ENCODE measurements at places on chromosomes 13 and 19.

DNA sequence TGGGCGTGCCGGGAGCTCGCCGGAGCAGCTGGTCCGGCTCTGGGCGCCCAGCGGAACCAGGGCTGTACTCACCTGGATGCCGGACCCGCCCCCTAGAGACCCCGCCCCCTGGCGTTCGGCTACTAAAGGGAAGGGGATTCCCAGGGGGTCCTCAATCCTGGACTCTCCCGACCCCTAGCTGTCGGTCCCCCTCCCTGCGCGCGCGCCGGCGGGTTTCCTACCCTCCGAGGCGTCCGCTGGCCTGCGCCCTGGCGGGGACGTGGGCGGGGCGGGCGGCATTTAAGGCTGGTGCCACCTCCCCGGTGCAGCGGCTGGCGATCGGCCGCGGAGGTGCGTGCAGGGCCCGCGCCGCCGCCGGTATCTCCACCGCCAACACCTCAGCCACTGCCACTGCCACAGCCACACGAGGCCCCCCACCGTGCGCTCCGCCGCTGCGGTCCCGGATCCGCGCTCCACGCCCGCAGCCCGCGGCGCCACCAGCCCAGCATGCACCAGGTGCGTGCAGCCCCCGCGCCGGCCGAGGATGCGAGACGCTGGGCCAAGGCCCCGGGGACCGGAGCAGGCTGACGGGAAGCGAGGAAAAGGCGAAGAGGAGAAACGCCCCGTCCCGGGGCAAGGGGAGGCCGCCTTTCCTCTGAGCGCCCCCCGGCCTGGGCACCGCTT lies at the start of gene ATP12A:
ATP12A (plus strand) TSS at position 151 of the 663 bp plus-strand sequence; CDS start at position 487, 336 bp downstream.
- peak; percentile 65 for DNase-seq

- DNase-seq: no peak
These were observed 103.5 kb upstream of the SERP2 start for GRCh38 chr13:44270150-44270549.

DNA sequence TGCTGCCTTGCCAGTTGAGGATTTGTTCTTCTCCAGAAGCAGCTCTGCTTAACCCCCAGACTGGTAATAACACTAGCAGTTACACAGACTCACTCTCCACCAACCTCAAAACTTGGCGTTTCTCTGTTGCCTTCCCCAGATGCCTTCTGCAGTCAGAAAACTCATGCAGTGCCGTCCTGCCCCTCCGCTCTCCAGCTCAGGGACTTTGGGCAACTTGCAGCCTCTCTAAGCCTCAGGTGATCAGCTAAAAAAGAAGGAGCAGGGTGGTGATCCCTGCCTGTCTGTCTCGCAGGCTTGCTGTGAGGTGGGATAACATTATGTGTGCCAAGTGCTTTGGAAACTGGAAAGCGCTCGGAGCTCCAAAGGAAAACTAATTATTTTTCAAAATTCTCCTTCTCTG lies 391.6 kb downstream of the HS6ST3 start:
- DNase-seq: no peak

DNA sequence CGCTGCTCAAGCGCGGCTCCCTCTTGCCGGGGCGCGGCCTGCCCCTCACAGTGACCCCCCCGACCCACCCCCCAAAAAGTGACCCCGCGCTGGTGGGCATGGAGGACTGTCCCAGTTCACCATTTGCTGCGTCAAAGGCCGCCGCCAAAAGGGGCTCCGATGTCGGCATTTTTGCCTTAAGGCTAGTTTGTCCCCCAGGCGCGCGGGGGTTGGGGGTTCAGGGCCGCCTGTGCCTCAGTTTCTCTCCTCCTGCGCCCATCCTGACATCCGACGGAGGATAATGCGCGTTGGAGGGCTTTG lies 17.1 kb downstream of the NFIX start:
- DNase-seq: no peak

DNA sequence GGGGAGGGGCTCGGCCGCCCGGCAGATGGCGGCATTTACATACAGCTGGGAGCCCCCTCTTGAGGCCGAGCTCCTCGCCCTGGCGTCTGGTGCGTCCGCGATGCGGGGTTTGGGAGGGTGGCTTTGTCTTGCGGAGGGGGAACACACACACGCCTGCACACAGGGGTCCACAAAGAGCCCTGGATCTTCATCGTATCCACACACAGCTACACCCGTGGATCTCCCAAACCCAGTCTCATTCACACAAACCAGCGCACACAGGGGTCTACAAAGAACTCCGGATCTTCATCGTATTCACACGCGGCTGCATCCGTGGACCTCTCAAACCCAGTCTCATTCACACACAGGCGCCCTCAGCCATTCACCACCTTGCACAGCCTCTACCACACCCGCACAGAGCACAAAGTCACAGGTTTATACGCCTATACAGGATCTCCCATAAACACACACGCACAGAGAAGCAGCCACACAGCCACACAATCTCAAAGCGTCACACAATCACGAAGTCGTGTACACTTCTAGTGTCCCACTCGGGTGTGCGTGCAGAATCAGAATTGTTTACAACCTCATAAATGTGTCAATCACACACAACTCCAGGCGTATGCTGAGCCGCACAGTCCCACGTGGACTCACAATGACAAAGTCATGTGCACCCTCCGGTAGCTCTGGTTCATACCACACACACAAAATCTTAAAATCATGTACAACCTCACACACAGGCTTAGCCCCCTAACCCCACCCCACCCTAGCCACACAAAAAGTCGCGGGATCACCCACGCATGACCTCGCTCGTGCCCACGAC lies 550 bp upstream of the DLL3 start:
- DNase-seq: peak; percentile 51

- DNase-seq: no peak
These were observed 13.1 kb downstream of the MED26 start for GRCh38 chr19:16614941-16615340.

- DNase-seq: no peak
These were observed 17.8 kb upstream of the LATS2 start for GRCh38 chr13:21079221-21079620.

DNA sequence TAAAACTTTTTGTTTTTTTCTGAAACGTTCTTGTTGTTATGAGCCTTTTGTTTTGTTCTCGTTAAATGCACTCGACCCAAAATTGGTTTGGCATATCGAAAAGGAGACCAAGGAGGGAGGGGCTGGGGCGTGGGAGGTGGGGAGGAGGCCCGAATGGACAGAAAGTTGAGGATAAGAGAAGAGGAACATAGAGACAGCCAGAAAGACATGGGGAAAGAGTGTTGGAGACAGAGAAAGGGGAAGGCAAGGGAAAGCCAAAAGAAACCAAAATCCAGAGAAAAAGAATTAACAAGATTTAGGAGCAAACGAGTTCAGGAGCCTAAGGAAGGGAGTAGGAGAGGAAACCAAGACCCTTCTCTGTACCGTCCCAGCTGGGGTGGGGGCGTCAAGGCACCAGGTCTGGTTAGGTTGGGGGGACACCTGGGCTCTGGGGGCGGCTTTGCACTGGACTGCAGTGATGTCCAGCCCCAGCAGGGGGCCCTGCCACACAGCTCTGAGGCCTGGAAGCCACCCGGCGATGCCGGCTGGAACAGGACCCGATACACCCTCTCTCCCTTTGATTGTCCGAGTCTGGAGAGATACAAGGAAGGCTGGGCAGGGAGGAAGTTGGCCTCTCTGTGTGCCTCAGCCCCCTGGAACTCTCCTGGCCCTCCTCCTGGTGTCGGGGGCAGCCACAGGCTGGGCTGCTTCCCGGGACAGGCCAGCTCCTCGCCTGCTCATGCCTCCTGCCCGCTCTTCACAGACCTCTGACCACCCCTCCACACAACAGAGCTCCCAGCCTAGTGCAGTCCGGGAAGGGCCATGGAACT lies 11.6 kb upstream of the ASF1B start:
- DNase-seq: peak; percentile 66

- DNase-seq: no peak
These were observed 149.1 kb downstream of the COG6 start for GRCh38 chr13:39804332-39805210.

- DNase-seq: peak; percentile 53
These were observed at the start of gene TBXA2R for GRCh38 chr19:3606690-3607289. Gene TBXA2R (minus strand): TSS chr19:3606875. CDS start chr19:3600634, 6,241 bp downstream.

GRCh38 chr19:29666578-29667386 lies 1.5 kb downstream of the PLEKHF1 start:
- no peak for DNase-seq
